Effector memory CD4-positive, alpha-beta T cell (primary cell): ENCODE measurements at places on chromosomes 2 and 18.

DNA sequence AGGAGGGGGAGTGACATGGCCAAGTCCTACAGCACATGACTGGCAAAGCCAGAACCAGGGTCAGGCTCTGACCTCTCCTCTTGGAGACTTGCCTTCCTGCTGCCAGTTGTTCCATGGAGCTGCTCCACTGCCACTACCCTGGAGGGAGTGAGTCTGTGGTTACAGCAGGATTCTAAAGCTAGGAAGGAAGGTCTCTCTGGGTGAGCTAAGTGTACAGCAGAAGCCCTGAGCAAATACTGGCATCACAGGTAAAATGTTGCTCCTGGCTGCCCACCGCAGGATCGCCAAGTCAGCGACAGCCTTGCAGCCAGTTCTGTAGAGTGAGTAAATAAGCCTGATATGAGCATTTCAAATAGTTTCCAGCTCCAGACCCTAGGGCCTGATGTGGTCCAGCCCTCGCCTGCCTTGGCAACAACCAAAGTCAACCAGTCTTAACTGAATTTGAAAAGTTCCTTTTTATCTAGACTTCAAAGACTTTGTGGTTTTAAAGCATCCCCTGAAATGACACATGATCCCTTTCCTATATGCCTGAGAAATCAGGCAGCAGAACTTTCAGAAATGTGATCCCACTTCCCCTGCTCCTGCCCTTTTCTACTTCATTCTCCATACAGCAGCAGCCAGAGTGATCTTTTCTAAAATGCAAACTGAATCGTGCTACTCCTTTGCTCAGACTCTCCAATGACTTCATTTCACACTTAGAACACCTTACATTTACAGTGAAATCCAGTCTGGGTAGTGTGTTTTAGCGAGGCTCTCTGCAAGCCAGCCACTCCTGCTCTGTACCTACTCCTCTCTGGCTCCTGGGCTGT is 114.3 kb downstream of the MGAT5 start:
- DNase-seq: no peak
- no peaks in the 10 kb centered on the region for H3K27me3 ChIP-seq
- peaks cover 22% of the 10 kb centered on the region for H3K36me3 ChIP-seq
- no peak overlapping the region for H3K4me3 ChIP-seq
- no peak overlapping the region for H3K27ac ChIP-seq
- H3K4me1 ChIP-seq: peaks cover 15% of the 10 kb centered on the region

DNA sequence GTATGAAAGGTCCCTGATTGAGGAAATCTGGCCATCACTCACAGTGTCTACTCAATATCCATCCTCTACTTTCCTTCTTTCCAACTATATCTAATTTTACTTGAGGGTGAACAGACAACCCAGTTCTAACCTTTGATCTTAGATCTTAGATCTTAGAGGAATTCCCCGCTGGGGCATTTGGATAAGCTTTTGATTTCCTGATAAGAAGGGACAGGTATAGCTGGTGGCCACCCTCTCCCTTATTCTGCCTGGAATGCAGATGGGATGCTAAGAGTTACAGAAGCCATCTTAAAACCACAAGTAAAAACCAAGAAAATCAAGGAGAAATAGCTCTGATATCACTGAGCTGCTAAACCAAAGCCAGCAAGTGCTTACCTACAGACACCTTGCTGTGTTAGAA is 77.2 kb upstream of the ACSL3 start:
- no peaks in the 10 kb centered on the region for H3K36me3 ChIP-seq
- H3K27ac ChIP-seq: no peak overlapping the region
- H3K4me3 ChIP-seq: no peak overlapping the region
- no peaks in the 10 kb centered on the region for H3K27me3 ChIP-seq
- no peak for DNase-seq

DNA sequence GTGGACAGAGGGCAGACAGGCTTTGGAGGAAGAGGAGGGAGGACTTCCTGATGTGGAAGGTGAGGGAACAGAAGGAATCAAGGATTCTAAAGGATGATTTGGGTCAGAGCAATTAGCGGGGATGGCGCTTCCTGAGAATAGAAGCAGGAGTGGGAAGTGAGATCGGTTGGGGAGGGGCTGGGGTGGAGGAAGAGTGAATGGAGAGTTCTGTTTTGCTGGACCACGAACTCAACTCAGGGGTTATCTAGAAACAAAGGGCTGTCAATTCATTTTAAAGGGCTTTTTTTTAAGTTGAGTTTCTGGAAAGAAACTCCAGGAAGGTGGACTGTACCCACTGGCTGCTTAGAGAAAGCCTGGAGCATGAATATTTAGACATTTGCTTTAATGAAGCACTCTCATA is 54.9 kb downstream of the BCL2L11 start:
- H3K4me1 ChIP-seq: no peaks in the 10 kb centered on the region
- no peak for DNase-seq
- no peak overlapping the region for H3K4me3 ChIP-seq
- no peaks in the 10 kb centered on the region for H3K27me3 ChIP-seq

GRCh38 chr2:133561045-133561852 is 7.0 kb downstream of the NCKAP5 start:
- no peaks in the 10 kb centered on the region for H3K4me1 ChIP-seq
- H3K27me3 ChIP-seq: no peaks in the 10 kb centered on the region
- H3K27ac ChIP-seq: no peak overlapping the region
- H3K4me3 ChIP-seq: no peak overlapping the region
- DNase-seq: no peak

- DNase-seq: no peak
- peaks cover 17% of the 10 kb centered on the region for H3K4me1 ChIP-seq
- no peak overlapping the region for H3K4me3 ChIP-seq
These were observed 5.4 kb downstream of the ITSN2 start for GRCh38 chr2:24354957-24355356.

DNA sequence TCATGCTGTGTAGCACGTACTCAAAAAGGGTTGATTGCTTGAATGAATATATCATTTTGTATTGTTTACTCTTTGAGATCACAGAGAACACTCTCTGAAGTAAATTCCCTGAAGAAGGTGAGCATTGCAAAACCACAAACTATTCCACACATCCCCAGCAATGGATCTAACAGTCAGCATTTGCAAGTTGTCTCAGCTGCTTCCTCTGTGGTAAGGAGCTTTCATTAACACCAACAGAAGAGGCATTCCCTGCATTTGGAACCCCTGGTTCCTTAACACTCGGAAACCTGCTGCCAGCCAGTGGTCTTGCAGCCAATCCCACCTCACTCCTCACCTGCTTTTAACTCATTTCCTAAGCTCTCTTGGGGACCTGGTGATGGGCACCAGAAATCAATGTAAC is 108.4 kb downstream of the IRS1 start:
- DNase-seq: no peak
- no peaks in the 10 kb centered on the region for H3K27me3 ChIP-seq
- H3K36me3 ChIP-seq: no peaks in the 10 kb centered on the region
- H3K4me1 ChIP-seq: no peaks in the 10 kb centered on the region
- H3K27ac ChIP-seq: no peak overlapping the region

DNA sequence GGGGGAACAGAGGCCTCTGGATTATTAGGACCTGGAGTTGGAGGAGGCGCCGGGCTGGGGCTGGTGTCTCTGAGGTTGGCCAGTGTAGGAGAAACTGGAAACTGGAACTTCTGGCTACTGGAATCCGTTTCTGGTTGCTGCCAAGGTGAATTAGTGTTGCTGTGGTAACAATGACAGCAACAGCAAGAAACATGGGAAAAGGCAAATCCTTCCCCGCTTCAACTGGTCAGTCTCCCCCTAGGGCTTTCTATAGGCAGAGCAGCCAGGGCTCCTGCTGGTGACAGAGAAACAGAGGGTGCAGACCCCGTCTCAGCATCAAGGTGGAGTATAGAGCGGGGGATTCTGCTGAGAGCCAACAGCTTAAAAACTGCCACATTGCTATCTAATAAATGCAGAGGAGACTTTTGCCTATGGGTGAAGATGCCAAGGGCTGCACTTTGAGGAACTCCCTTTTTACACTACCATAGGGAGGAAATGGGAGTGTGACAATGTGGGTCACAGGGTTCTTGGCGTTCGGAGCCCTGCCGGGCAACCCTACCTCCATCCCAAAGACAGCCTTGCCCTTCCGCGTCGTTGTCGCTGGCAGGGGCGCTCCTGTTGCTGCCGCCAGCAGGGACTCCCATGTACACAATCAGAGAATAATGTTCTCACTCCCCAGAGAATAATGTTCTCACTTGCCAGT is 81.4 kb upstream of the CABLES1 start:
- H3K4me1 ChIP-seq: peaks cover 5% of the 10 kb centered on the region
- no peaks in the 10 kb centered on the region for H3K36me3 ChIP-seq
- H3K4me3 ChIP-seq: no peak overlapping the region
- H3K27me3 ChIP-seq: no peaks in the 10 kb centered on the region

DNA sequence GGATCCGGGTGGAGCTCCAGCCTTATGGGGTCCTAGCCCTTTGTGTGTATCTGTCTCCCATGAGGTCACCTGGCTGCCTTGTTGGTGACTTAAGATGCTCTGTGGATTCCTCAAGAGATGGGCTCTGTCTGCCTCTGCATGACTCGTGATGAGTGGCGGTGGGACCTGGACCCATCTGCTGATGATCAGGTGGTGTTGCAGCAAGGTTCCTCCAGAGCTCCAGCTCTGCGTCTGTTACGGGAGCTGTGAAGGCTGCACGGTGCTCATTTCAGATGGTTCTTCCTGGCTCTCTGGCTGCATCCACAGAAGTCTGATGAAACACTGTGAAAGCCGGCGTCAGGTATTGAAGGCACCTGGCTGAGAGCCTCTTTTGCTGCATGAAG is 2.4 kb downstream of the AGAP1 start:
- no peak overlapping the region for H3K27ac ChIP-seq
- no peak overlapping the region for H3K4me3 ChIP-seq
- no peaks in the 10 kb centered on the region for H3K36me3 ChIP-seq
- no peak for DNase-seq
- peaks cover 2% of the 10 kb centered on the region for H3K27me3 ChIP-seq

- H3K36me3 ChIP-seq: peaks cover 9% of the 10 kb centered on the region
- peak overlapping the region; percentile 79 for H3K4me3 ChIP-seq
- DNase-seq: no peak
- peaks cover 37% of the 10 kb centered on the region for H3K4me1 ChIP-seq
These were observed 680 bp downstream of the ASNSD1 start for GRCh38 chr2:189661957-189662321.

DNA sequence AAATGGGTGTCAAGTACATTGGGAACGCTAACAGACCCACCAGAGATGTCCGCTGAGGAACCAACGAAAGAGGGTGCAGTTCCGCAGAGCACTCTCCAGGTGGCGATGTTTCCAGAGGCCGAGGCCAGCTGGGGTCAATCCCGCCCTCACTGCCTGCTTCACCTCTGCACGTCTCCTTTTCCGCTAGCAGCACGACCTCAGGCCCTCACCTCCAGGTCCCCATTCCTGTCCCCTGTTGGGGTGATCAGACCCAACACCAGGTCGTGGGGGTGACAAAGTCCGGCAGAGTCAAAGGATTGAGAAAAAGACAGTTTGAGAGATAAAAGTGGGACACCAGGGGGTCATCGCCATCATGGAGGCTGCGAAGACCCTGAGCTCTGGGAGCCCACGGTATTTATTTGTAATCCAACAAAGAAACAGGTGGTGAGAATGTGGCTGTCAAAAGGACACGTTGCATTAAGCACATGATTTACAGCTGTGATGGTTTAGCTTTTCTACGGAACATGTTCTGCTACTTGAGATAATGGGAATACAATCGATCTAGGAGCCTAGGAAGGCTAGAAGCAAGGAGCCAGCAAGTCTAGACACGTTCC is 27.3 kb downstream of the ZAP70 start:
- H3K4me3 ChIP-seq: no peak overlapping the region
- H3K27me3 ChIP-seq: no peaks in the 10 kb centered on the region
- H3K27ac ChIP-seq: no peak overlapping the region
- H3K4me1 ChIP-seq: peaks cover 25% of the 10 kb centered on the region

GRCh38 chr2:157696036-157696435 is 67.4 kb upstream of the ACVR1C start:
- no peaks in the 10 kb centered on the region for H3K27me3 ChIP-seq
- DNase-seq: no peak
- H3K4me3 ChIP-seq: no peak overlapping the region
- H3K27ac ChIP-seq: no peak overlapping the region

GRCh38 chr2:17302281-17302680 is 216.0 kb downstream of the RAD51AP2 start:
- H3K27ac ChIP-seq: no peak overlapping the region
- no peak for DNase-seq
- no peaks in the 10 kb centered on the region for H3K27me3 ChIP-seq
- no peaks in the 10 kb centered on the region for H3K36me3 ChIP-seq

DNA sequence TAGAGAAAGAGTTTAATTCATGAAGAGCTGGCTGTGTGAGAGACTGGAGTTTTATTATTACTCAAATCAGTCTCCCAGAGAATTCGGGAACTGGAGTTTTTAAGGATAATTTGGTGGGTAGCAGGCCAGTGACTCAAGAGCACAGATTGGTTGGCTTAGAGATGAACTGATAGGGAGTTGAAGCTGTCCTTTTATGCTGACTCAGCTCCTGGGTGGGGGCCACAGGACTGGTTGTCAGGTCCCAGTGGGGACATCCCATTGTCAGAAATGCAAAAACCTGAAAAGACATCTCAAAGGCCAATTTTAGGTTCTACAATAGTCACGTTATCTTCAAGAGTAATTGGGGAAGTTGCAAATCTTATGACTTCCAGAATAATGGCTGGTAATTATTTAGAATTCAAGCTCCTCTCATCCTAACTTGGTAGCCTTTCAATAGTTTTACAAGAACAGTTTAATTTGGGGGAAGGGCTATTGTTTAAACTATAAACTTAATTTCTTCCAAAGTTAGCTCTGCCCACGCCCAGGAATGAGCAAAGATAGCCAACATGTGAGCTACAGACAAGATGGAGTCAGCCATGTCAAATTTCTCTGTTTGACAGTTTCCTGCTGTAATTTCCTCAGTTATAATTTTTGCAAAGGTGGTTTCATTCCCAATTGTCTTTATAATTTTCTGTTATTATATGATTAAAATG is 149.4 kb upstream of the SLC39A10 start:
- DNase-seq: no peak
- H3K4me3 ChIP-seq: no peak overlapping the region
- H3K27ac ChIP-seq: no peak overlapping the region
- no peaks in the 10 kb centered on the region for H3K4me1 ChIP-seq
- H3K27me3 ChIP-seq: no peaks in the 10 kb centered on the region

GRCh38 chr2:2950403-2950952 is 427.1 kb downstream of the EIPR1 start:
- H3K4me1 ChIP-seq: no peaks in the 10 kb centered on the region
- no peak for DNase-seq
- H3K36me3 ChIP-seq: no peaks in the 10 kb centered on the region
- no peak overlapping the region for H3K4me3 ChIP-seq
- H3K27ac ChIP-seq: no peak overlapping the region

DNA sequence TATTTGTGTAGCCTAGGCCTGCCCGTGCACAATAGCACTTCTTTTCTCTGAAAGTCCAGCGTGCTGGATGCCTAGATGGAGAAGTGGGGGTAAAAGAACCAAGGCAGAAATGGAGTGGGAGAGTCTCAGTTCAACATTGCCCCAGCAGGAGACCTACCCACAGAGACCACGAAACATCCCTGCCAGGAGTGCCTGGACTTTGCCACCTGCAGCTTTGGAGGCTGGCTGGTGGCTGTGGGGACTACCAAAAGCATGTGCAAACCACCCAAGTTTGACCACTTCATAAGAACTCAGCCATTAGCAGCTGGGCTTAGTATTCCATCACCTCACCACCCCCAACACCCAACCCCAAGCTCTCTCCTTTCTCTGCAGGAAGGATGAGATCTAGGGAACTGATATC is 416.9 kb upstream of the ID2 start:
- no peaks in the 10 kb centered on the region for H3K4me1 ChIP-seq
- no peak overlapping the region for H3K27ac ChIP-seq
- no peaks in the 10 kb centered on the region for H3K27me3 ChIP-seq
- H3K4me3 ChIP-seq: no peak overlapping the region
